Endodermal cell (in vitro differentiated cells): ENCODE measurements at places on chromosomes 2 and 18. TPM values are rescaled to one million over a fixed set of nuclear protein-coding genes. Genes with fewer than 3 reads are reported as not detected.

Gene TYMS
- 77.1 to 93.8 TPM (median 90.0 TPM) in 3 replicates for total RNA-seq

Gene CNGA3
- total RNA-seq = 0.16 and 0.33 TPM in 2 replicates

Gene DSG4
- not detected in 2 replicates for total RNA-seq

Gene TMEM198
- total RNA-seq = 2.0 to 2.6 TPM (median 2.4 TPM) in 3 replicates

Gene ALPP
- not detected in 3 replicates for total RNA-seq

Gene SERPINB3
- 0.25 TPM in 1 of 2 replicates, not detected in the other for total RNA-seq

Gene PSD4
- 5.1 to 13.3 TPM (median 10.8 TPM) in 3 replicates for total RNA-seq

Gene ANKRD30B
- total RNA-seq = 0.19 to 0.60 TPM in 2 of 3 replicates, not detected in the other

Gene DTNA
- total RNA-seq = 48.5 to 167 TPM (median 51.6 TPM) in 3 replicates

Gene SPDYA
- total RNA-seq = 0.54 and 1.6 TPM in 2 replicates

Gene DSC3
- 0.26 and 0.41 TPM in 2 replicates for total RNA-seq
